ENCODE measurements at places on chromosomes 3 and 15.

DNA sequence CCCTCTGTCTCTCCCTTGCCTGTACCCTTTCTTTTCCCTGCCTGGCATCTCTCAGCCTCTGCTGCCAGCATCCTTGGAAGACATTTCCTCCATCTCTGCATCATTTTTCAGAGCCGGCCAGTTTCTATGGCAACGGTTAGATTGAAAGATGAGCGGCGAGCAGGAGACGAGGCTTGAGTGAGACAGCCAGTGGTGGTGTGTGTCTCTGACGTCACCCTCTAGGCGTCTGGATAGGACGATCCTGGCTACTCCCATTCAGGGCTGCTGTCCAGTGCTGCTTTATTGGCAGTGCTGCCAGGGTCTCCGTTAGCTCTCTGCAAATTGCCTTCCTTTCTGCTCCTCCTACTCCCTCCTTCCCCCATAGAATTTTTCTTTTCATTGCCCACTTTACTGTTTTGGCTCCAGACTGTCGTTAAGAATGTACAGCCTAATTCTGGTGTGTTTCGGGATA lies 57.9 kb downstream of the TRAK1 start:
- DNase-seq: no peak

DNA sequence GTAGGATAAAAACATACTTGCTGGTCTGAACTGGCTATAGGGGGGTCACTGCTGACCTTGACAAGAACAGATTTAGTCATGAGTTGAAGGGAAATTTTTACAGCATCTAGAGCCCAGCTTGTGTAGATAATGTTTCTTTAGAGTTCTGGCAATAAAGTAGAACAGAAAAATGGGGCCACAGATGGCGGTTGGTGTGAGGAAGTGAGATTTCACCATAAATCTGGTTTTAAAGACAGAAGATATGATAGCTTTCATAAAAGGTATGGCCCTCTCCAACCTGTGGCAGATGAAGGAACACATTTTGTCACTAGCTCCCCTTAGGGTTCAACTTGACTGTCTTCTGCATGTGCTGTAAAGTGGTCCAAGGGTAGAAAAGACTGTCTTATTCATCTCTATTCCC lies 24.3 kb upstream of the IMPDH2 start:
- no peak for DNase-seq

DNA sequence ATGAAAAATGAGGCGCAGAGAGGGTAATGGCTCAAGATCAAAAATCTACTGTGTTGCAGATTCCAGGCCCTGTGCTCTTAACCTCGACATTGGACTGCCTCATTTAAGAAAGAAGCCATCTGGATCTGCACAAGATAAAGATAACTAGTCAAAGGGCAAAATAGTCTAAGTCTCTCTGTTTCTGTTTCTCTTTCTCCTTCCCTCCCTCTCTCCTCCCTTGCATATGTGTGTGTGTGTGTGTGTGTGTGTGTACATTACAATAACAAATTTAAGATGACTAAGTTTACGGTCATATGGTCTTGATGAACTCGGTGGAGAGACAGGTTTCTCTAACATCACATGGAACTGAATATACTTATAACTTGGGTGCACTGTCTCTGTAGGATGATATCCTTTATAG lies 69.2 kb downstream of the MEIS2 start:
- DNase-seq: no peak

- DNase-seq: no peak
These were observed 10.2 kb upstream of the KLF15 start for GRCh38 chr3:126367316-126367805.

DNA sequence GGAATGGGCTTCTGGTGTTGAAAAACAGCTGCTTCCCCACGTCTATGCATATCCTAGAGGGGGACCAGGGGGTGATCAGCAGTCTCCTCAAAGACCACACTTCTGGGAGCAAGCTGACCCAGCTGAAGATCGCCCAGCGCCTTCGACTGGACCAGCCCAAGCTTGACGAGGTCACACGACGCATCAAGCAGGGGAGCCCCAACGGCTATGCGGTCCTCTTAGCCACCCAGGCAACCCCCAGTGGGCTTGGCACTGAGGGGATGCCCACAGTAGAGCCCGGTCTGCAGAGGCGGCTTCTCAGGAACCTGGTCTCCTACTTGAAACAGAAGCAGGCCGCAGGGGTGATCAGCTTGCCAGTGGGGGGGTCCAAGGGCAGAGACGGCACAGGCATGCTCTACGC lies 2.5 kb downstream of the RBM15B start:
- no peak for DNase-seq

Measured in T-helper 1 cell (primary cell).